ENCODE measurements at places on chromosomes 2 and 18. TPM values are rescaled to one million over a fixed set of nuclear protein-coding genes. Genes with fewer than 3 reads are reported as not detected.

GRCh38 chr2:39682066-39682692 lies 16.5 kb downstream of the TMEM178A start:
- DNase-seq: no peak

The CUL3 gene
- polyA plus RNA-seq: 117 TPM

The ATP6V1C2 gene
- polyA plus RNA-seq: 5.8 TPM

DNA sequence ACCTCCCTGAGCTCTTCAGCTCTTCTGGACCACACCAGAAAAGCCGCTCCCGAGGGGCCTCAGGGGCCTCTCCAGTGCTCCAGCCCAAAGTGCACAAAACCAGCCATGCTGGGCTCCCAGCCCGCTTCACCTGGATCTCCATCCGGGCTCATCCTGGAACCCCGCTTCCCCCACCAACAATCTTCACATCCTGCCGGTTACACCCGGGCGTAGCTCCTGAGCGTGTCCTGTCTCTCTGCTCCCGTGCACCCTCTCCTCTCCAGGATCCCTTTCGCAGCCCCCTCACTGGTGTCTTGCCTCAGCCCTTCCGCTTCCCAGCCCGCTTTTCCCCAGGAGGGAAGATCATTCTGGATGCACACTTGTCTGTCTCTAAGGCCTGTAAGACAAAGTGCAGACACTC lies 123.7 kb upstream of the GLI2 start:
- no peak for DNase-seq

GRCh38 chr2:197934261-197934933 lies 130.0 kb downstream of the PLCL1 start:
- no peak for DNase-seq

Measured in left renal cortex interstitium (tissue), 4 donors.